D721Med (cell line): ENCODE measurements at places on chromosomes 4 and X.

GRCh38 chrX:46627711-46628419, 54.3 kb downstream of the CHST7 start:
- no peak for DNase-seq

- no peak for DNase-seq
Observed at GRCh38 chrX:1592470-1593142, 1.2 kb downstream of the AKAP17A start.

- DNase-seq: no peak
Observed at GRCh38 chr4:20370274-20370673, 118.6 kb downstream of the SLIT2 start.

- no peak for DNase-seq
Observed at GRCh38 chr4:24770032-24770584, 25.3 kb upstream of the SOD3 start.

DNA sequence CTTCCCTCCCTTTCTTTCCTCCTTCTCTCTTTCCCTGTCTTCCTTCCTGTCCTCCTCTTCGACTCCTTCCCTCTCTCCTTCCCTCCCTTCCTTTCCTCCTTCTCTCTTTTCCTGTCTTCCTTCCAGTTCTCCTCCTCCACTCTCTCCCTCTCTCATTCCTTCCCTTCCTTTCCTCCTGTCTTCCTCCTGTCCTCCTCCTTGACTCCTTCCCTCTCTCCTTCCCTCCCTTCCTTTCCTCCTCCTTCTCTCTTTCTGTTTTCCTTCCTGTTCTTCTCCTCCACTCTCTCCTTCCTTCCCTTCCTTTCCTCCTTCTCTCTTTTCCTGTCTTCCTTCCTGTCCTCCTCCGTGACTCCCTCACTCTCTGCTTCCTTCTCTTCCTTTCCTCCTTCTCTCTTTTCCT, 5.3 kb upstream of the PUDP start:
- no peak for DNase-seq
